Cortex of kidney (tissue), 1 donor: ENCODE measurements at places on chromosomes 5 and 9.

- no peak for DNase-seq
Measured at GRCh38 chr9:120310035-120310434, 269.9 kb downstream of the CDK5RAP2 start.

- no peak for DNase-seq
Measured at GRCh38 chr5:64147849-64148441, 17.7 kb upstream of the RNF180 start.

DNA sequence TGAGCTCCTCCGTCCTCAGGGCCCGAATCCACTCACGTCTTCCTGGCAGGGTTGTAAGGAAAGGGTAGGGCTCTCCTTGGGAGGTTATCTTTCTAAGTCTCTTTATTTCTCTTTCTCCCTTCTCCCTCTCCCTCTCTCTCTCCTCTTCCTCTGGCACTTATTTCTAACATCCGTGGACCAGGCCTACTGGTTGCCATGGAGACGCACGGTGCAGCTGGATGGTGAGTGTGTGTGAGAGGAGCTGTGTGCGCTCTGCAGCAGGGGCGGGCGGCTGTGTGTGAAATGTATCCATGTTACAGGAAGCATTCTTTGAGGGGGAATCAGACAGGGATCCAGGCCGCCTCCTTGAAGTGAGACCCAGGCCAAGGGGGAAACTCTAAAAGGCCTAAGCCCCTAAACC, 32.2 kb downstream of the PCDH1 start:
- DNase-seq: no peak

DNA sequence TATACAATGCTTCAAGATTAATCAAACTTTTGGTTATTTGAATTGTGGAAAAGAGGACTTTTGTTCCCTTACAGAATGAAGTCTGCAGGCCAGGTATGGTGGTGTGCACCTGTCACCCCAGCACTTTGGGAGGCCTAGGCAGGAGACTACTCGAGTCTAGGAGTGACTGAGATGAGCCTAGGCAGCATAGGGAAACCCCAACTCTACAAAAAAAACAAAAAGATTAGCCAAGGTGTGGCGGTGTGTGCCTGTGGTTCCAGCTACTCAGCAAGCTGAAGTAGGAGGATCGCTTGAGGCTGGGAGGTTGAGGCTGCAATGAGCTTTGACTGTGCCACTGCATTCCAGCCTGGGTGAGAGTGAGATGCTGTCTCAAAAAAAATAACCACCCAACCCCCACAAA, 9.3 kb downstream of the CCNH start:
- no peak for DNase-seq

DNA sequence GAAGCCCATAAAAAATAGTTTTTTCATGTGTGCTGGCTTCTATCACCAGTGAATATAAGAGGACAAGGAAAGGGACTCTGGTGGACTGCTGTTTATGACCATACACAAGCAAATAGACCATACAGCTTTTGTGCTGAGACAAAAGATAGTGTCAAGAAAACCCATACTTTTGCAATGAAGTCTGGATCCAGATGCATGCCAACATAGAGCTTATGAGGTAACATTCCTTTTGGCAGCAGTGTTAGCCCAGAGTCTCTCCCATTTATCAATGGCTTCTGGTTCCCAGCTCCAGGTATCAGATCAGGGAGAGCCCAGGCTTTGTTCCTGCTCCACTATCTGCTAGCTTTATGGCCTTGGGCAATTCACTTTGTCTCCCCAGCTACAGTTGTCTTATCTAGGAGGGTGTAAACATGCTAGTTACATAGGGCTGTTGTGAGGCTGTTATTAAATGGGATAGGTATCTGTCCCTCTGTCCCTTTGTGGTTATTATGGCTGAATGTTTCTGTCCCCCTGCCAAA, 55.6 kb downstream of the CCDC192 start:
- DNase-seq: no peak

DNA sequence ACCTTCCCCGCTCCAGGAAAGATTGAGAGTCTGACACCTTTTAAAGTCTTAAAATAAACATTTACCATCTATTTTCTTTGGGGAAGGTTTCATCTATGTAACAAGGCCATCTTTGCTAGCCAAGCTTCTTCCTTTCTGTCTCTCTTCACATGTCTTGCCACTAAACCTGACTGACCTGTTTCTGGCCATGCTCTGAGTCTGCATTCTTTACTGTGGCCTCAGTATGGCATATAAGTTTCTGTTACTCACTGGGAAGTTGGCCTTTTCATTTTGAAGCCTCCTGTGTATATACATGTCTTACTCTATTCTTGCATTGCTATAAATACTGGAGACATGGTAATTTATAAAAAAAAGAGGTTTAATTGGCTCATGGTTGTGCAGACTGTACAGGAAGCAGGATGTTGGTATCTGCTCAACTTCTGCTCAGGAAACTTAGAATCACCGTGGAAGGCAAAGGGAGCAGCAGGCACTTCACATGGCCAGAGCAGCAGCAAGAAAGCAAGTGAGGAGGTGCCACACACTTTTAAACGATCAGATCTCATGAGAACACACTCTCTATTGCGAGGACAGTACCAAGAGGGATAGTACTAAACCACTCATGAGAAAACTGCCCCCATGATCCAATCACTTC, 48.1 kb downstream of the KCNV2 start:
- no peak for DNase-seq

DNA sequence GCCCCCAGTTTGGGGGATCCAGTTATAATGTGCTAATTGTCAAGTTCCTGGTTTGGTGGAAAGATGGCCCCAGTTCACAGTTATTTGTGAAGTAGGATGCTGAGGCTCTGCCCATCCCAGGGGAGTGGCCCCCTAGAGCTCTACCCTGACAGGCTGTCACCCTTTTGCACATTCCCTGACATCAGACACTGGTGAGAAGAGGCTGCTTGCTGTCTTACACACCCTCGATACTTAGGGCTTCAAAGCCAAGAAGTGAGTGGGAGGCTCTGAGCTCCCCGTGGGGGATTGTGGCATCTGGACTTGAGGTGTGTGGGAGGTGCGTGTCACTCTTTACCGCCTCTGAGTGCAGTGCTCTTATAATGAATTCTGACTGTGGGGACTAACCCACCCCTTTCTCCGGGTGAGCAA, 168.5 kb downstream of the DOCK2 start:
- no peak for DNase-seq

- DNase-seq: no peak
Measured at GRCh38 chr9:75993434-75993833, 103.0 kb downstream of the PCSK5 start.

DNA sequence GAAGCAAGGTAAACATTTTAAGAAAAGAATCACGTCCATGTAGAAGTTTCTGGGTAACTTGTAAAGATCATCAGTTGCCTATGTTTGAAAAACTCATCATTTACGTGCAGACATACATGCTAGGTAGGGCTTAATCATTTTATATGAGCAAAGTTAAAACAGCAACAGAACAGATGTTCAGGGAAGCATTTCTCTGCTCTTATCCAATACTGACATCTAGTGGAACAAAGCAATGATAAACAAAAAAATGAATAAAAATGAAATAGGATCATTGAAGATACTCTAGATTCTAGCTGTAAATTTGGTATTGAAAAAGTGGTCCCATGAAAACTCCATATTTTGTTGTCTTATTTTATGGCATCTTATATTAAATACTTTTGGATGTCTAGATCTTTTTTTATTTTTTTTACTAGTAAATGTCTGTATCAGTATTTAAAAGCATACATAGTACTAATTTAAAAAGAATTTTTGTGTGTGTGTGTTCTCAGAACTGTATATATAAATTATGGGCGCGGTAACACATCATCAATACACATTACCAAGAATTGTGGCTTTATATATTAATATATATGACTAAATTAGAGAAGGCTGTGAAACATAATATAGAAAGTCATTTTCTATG, 1050.2 kb downstream of the CDH12 start:
- no peak for DNase-seq

DNA sequence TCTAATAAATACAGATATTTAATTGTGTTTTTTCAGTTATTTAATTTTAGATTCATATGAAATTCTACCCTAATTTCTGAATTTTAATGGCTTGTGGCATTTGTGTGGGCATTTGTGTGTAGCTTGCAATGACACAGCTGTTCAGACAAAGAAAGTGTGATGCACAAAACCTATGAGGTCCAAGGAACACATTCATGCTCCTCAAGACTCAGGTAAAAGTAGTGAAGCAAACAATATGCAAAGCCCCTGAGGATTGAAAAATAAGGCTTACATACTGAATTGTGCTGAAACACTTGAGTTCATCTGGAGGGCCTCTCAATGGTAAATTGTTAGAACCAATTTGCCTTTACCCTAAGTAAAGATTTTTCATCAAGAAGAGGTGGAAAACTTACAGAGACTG, 28.1 kb downstream of the IL7R start:
- DNase-seq: no peak
